Epithelial cell of esophagus (primary cell): ENCODE measurements at places on chromosomes 16 and 17.
A peak's percentile ranks its signal among the peaks of the same experiment; 100 is the strongest.

DNA sequence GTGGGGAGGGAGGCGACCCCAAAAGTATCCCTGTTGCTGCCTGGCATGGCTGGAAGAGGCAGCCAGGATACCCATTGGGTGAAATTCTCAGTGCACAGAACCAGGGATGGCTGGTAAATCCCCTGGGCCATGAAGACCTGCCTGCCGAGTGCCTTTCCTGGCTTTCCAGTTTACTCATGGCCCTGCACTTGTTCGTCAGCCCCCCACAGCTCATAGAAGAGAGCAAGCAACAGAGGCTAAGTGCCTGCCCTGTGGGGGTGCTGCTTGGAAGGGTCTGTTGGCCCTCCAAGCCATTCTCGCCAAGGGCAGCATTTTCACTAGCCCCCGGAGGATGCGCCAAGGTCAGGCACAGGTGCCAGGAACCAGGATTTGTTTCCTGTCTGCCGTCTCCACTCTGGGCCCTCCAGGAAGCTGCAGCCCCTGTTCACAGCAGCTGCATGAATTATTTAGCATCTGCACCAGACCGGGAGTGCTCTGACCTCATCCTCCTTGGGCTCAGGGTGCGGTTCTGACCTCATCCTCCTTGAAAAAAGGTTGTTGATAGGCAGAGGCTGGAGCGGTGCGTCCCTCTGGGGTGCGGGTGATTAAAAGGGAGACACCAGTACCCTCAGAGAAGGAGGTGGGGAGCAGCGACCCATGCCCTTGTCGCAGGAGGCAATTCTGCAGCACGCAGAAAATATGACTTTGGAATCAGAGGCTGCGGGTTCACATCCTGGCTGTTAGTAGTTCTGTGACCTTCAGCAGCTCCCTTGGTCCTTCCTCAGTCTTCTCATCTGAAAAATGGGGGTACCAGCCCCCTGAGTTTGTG is 14.2 kb upstream of the CD300A start:
- no peak for DNase-seq

DNA sequence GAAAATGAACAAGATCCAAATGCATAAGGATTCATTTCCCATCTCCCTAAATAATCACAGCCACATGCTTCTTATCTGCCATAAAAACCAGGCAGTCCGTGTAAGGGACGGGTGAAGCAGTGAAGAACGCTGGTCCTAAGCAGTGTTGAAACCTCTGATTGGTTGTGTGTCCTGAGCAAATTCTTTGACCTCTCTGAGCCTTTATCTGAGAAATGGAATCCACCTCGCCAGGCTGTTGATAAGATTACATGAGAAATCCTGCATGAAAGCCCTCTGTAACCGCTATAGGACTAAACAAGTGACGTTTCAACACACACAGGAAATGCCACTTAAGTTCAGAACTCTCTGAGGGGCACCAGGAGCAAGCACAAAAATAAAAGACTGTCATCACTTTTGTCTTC is 26.8 kb downstream of the GAS7 start:
- DNase-seq = no peak

DNA sequence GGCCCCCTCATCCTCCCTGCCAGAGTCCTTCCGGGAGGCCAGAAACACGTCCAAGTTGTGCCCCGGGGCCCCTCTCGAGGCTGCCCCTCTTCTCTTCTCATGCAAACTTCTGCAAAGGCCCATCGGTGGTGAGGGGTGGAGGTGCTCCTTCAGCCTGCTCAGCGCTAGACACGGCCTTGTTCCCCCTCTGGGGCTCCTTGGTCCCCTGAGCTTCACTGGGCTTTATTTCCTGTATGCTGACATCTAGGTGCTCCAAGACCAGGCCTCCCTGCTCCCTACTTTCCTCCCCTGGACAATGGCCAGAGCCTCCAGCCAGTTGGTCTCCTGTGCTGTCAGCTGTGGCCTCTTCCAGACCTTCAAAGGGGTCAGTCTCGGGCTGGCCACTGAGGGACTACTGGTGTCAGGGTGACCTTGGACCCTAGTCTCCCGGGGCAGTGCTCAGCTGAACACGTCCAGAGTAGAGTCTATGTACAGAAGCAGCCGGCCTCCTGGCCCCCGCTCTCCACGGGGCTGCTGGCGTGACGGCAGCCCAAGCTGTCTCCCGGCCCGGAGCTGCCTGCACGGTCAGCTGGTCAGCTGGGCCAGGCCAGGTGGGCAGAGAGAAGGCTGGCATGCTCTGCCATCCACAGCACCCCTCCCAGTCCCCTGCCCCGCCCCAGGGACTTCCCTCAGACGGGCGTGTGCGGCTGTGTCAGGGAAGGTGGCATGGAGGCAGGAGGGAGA is 1.7 kb upstream of the PRR35 start:
- no peak for DNase-seq

DNA sequence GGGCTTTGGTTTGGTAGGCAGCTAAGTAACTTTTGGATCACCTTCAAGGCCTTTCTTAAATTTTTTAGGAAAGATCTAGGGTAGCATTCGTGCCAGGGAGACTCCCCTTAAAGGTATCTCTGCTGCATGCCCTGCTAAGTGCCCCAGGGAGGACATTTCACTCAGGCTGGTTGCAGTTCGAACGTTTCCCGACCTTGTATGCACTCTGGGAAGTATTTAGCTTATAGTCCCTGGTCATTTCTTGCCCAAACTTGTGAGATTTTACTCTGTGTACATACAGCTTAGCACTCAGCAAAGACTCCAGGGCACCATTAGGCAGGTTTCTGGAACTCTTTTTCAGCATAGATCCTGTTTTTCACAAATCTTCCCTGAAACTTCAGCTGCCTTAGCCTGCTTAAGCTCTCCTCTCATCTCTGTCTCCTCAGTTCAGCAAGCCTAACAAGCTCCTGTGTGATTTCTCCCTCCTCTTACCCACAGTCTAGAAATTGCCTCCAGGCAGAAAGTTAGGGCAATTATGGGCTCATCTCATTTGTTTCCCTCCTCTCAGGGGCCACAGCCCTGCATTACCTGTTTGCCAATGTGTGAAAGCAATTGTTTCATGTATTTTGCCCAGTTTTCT is 84.6 kb downstream of the MRTFB start:
- DNase-seq = peak; percentile 57
